Smooth muscle cell of the pulmonary artery (primary cell): ENCODE measurements at places on chromosomes 5 and 9. TPM values are rescaled to one million over a fixed set of nuclear protein-coding genes. Genes with fewer than 3 reads are reported as not detected.

IL31RA gene
- total RNA-seq = 0.13 and 0.76 TPM in 2 replicates

EDIL3 gene
- 324 and 430 TPM in 2 replicates for total RNA-seq

CLIC3 gene
- total RNA-seq = 2.0 and 2.9 TPM in 2 replicates

FOXD4L3 gene
- 0.07 and 0.10 TPM in 2 replicates for total RNA-seq
